HT-29 (cell line): ENCODE measurements at places on chromosomes 13 and 19.
A peak's percentile ranks its signal among the peaks of the same experiment; 100 is the strongest.

GRCh38 chr13:80235967-80236302 is 105.0 kb downstream of the SPRY2 start:
- no peak for DNase-seq

- peak; percentile 59 for DNase-seq
Observed at GRCh38 chr13:39016787-39017186, 21.1 kb downstream of the PROSER1 start.

GRCh38 chr13:84121456-84121855 is 239.2 kb upstream of the SLITRK1 start:
- no peak for DNase-seq

DNA sequence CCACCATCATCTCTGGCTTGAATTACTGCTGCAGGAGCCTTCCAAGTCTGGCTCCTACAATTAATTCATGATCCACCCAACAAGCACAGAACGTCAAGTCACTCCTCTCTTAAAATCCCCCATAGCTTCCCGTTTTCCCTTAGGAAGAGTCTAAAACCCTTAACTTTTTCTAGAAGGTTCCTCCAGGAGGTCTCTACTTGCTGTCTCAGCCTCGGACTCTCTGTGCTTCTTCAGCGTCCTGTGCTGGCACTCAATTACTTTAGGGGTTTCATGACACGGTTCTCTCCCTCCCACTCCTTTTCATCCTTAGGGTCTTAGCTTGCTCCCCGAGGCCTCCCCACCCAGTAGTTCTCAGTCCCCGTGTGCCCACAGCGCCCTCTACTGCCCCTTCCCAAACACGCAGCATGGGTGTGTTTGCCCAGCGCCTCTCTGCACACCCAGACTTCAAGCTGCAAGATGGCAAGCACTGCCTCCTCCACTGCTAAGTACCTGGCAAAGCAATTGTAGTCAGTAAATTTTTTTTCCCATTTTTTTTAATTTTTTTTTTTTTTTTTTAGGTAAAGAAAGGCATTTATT is 25.8 kb upstream of the MAP3K10 start:
- peak; percentile 46 for DNase-seq

- no peak for DNase-seq
Observed at GRCh38 chr19:30923096-30923495, 426.1 kb downstream of the TSHZ3 start.

DNA sequence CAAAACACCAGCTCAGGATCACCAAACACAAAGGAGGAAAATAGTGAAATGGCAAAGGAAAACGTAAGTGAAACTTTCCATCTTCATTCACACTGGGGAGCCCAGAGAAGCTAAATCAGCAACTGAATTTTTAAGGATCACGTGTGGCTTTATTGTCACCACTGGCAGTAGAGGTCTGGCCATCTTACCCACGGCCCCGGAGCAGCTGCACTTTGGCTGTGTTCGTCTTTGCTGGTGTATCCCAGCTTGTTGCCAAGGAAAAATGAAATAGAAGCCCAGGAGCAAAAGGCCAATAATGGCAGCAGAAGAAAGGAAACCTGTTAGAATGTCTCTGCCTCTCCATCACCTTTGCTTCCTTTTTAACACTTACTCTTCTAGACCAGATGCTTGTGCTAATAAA is 274.7 kb downstream of the FOXO1 start:
- DNase-seq = no peak

DNA sequence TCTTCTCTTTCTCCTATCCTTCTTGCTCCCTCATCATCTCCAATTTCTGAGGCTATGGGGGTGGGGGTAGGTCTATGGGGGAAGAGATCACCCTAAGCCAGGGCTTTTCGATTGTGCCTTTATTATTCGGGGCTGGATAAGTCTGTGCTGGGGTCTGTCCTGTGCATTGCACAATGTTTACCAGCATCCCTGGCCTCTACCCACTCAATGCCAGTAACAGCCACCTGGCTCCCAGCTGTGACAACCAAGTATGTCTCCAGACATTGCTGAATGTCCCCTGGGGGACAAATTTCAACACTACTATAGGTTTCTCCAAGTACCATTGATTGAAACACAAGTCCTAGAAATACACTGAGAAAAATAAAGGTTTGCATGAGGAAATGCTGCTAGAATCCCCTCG is 13.2 kb downstream of the CBY2 start:
- DNase-seq = no peak

DNA sequence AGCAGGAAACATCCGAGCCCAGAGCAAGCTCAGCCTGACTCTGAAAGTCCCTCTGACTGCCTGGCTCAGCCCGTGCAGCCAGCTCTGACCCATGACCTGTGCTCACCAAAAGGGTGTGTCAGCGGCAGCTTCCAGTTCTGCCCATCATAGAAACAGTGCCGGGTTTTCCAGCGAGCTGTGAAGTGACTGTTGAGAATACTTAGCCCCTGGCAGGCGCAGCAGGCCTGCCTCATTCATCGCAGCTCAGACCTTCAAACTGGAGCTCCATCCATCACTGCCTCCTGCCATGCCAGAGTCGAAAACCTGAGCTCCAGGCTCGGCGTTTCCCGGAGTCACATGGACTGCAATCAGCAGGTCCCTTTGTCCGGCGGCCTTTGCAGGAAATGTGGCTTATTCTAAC is 16.3 kb upstream of the GSX1 start:
- no peak for DNase-seq

DNA sequence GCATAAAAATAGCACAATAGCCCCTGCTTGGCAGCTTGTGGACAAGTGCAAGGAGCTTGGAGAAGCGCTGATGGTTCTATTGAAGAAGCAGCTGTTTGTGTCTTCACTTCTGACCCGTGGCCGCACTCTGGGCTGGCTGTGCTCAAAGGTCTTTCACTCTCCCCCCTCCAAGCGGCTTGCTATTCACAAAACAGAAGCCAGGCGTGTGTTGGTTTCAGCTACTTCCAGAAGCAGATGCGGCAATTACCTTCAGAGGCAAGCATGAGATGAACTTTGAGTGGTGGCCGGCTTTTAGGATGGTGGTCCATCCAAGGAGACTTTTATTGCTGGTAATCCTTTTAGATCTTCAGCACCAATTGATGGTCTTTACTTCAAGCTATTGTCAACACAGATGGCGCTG is 188.5 kb upstream of the ARGLU1 start:
- no peak for DNase-seq

DNA sequence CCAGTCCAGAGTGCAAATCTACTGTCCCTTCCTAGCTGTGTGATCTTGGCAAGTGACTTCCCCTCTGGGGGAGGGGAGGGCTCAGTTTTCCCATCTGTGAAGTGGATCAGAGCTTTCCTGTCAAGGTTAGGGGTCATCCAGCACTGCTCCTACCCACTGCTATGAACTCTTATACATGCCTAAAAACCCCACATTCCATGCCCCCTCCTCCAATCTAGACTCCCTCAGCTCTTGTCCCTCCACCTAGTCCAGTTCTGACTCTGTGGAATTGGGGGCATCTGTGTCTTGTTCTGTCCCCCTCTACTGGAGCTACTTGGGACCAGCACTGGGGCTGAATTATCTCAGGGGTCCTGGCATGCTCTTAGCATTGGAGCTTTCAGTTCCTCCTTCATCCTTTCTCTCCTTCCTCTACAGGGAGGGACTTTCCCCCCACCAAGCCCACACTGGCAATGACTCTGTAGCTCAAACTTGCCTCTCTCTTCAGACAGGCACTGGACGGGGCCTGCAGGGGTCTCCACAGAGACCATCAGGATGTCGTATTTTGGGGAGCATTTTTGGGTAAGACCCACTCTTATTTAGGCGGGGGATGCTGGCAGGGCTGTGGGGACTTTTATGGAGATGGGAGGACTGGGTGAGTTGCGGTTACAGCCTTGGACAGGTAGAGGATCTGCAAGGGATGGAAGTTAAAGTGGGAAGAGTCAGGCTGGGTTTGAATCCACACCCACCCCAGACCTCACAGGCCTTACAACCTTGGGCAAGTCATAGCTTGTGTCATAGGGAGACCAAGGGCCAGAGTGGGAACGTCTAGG is 3.6 kb downstream of the FCHO1 start:
- no peak for DNase-seq

GRCh38 chr19:13909430-13909829 is 3.4 kb downstream of the CC2D1A start:
- no peak for DNase-seq

GRCh38 chr19:37346091-37346490 is 24.8 kb upstream of the ZNF527 start:
- no peak for DNase-seq

DNA sequence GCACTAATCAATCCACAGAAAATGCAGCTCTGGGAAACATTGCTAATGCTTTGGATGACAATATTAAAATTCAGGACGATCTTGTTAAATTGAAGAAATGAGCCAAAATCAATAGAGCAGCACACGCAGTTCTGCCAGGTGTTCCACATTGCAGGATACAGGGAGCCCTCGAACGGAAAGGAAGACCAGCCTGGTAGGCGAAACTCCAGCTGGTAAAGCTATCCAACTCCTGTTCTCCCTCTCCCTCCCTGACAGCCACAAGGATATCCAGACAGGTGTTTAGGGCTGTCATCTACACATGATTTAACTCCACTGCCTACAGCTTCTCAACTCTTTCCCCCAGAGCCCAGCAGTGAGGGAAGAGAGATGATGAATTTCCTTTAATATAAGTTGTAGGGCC is 67.7 kb downstream of the EPSTI1 start:
- DNase-seq = no peak

GRCh38 chr19:2475702-2476450 is at the start of gene GADD45B:
Gene GADD45B, plus strand, starts transcription at chr19:2476127. Its CDS starts 232 bp downstream, at chr19:2476359.
- DNase-seq = peak; percentile 89

- no peak for DNase-seq
Observed at GRCh38 chr13:77892491-77892890, 26.1 kb downstream of the EDNRB start.

GRCh38 chr19:29798774-29799497 is 12.9 kb upstream of the CCNE1 start:
- no peak for DNase-seq

- DNase-seq = no peak
Observed at GRCh38 chr13:64534302-64534701, 2695.8 kb downstream of the PCDH9 start.

DNA sequence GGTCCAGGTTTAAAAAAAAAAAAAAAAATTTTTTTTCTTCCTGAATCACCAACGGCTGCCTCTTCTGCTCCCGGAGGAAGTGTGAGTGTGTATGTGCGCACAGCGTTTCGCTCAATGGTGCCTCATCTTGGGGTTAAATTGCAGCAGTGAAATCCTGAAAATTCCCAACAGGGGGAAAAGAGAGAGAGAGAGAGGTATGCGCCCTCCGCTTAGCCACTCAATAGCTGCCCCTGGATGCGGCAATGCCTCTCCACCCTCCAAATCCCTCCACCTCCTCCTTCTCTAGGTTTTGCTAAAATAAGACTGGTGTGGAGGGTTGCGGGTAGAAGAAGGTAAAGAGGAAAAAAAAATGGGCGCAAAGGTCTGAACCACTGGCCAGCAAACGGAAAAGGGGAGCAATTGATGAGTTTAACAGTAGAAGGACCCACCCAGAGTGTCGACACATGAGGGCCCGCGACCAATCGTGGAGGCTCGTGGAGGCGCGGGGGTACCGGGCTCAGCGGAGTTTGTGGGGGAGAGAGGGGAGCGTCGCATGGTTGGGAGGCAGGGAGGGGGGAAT is 853 bp upstream of the CACNA1A start:
- DNase-seq = no peak

DNA sequence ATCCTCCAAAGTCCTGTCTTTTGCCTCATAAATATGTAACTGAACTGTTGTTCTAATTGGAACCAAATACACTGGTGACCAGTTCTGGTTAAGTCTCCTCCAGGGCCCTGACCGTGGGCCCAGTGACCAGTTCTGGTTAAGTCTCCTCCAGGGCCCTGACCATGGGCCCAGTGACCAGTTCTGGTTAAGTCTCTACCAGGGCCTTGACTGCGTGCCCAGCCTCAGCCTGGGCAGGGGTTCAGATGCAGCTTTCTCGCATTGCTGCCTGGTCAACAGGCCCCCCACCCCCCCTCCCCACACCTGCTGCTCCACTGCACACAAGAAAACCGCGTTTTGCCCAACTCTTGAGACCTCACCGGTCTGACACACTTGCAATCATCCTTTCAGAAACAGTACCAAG is 3.8 kb upstream of the GRTP1 start:
- no peak for DNase-seq

DNA sequence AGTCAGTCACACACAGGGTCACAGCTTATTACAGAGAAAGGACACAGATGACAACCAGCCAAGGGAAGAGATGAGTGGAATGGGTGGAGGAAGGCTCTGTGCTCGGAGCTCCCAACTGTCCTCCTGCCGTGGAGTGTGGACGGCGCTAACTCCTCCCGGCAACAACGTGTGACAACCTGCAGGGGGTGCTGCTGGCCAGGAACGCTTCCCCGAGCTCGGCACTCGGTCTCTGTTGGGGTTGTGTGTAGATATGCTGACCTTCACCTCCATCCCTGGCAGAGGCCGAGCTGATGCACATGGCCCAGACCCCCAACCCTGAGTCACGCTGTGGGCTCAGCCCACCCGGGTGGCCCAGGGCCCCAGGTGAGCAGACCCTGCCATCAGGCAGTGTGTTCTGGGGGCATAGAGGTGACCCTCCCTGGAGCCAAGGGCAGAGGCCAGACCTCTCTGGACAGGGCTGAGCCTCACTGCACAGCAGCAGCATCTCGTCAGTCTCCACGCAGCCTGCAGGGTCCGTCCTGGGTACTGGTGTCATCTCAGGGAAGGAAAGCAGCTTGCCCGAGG is 14.1 kb downstream of the ZNF444 start:
- DNase-seq = no peak

DNA sequence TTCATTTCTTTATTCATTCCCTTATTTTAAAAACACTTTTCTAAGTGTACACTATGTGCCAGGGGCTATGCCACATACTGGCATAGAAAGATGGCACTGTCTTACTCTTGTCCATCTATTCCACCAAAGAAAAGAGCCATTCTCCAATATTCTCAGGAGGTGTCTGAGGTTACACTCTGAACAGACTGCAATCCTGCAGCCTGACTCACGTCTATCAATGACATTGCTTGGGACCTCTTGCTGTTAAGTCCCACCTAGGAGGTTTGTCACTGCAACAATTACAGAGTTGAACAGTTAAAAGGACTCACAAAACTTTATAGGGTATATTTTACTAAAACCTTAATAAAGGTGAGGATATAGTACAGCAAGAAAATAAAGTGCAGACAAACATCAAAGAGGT is 512.9 kb upstream of the HTR2A start:
- no peak for DNase-seq

DNA sequence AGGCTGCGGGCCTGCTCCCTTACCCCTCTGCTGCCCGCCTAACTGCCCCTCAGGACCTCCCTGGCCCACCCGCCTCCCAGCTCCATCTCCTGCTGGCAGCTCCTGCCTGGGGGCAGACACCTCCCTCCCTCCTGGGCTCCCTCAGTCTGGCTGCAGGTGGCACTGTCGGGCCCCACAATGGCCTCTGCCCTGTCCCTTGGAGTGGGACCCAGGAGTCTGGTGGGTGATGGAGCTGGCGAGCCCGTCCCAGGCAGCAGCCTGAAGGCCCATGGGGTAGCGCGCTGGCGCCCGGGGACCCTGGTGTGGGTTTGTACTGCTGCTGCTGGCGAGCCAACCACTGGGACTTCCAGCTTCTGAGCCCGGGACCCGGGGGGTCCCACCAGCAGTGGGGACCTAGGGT is 83.6 kb downstream of the KDM4B start:
- no peak for DNase-seq
